ENCODE measurements at places on chromosomes 11 and 22. TPM values are rescaled to one million over a fixed set of nuclear protein-coding genes. Genes with fewer than 3 reads are reported as not detected.

- H3K36me3 ChIP-seq = no peaks in the 10 kb centered on the region
- DNase-seq = peak; percentile 51
- no peak overlapping the region for H3K27ac ChIP-seq
Observed at GRCh38 chr11:32312865-32313403, 122.4 kb downstream of the WT1 start.

EFEMP2 gene
- total RNA-seq = 81.7 TPM

RIMBP3B gene
- not detected for total RNA-seq

DNA sequence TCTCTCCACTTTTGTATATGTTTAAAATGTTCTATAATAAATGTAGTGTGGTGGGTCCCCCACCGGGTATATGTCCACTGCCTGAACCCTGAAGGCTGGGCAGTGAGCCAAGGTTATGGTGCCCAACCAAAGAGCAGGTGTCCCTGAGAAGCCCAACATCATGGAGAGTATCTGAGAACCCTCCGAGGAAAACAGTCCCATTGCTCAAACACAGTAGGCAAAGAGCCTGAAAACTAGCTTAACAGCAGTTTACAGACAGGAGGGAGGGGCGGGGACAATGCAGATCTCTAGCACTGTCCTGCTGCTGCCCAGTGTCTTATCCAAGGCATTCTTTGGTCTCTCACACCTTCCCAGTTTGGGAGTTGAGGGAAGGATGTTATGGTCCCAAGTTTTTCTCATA, 91.0 kb downstream of the TMPRSS5 start:
- H3K4me1 ChIP-seq = no peaks in the 10 kb centered on the region
- H3K27me3 ChIP-seq = no peaks in the 10 kb centered on the region
